ENCODE measurements at places on chromosomes 6 and 20.
A peak's percentile ranks its signal among the peaks of the same experiment; 100 is the strongest.

- DNase-seq = no peak
Observed at GRCh38 chr6:107698146-107698545, 126.0 kb downstream of the SCML4 start.

- DNase-seq = no peak
Observed at GRCh38 chr6:16925461-16925860, 164.2 kb upstream of the ATXN1 start.

- DNase-seq = no peak
Observed at GRCh38 chr20:19937651-19938420, 79.3 kb upstream of the NAA20 start.

DNA sequence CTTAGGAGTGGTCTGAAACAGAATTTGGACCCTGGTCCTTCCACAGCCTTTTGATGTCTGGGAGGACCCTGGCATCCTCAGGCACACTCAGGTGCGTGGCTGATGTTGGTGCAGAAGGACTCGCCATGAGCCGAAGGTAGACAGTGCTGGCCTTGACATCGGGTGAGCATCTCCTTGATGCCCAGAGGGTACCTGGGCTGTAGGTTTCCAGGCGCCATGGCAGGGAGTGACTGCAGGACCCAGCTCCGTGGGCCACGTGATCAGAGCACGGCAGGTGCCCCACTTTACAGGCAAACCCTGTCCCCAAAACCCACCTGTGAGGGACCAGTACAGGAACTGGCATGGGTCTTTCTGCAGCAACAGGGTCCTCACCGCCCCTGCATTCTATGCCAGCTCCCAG is 319.2 kb downstream of the CDH4 start:
- no peak for DNase-seq

DNA sequence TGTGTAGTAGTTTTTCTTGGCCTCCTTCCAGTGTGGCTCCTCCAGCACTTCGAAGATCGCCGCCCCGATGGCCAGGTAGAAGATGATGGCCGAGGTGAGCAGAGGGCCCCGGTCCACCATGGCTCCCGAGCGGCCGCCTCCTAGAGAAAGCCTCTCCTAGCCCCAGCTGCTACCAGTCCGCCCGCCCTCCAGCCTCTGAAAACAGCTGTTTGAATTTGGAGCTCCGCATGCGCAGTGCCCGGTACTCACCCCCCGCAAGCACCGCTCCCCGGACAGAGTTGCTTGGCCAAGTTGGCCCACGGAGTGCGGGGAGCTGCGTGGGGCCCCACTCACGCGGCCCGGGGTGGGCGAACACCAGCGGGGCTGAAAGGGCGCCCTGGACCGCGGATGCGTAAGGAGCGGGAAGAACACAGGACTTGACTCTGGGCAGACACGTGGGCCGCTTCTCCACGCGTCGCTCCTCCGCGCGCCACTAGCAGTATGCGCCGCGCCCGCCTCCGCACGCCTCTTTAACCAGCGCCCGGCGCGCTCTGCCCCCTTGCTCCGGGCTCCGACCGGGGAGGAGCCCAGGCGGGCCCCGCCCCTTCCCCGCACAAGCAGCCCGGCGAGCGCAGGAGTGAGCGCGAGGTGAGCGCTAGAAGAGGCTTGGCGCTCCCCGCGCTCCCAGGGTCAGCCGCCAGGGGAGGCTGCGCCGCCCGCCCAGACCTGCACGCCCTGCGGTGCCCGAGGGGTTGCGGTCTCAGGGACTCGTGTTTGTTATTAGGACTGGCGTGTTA is at the start of gene KCNK5:
TSS of gene KCNK5 (minus strand) at position 484 of the 776 bp plus-strand sequence. CDS start at position 120, 364 bp downstream.
- peak; percentile 60 for DNase-seq

DNA sequence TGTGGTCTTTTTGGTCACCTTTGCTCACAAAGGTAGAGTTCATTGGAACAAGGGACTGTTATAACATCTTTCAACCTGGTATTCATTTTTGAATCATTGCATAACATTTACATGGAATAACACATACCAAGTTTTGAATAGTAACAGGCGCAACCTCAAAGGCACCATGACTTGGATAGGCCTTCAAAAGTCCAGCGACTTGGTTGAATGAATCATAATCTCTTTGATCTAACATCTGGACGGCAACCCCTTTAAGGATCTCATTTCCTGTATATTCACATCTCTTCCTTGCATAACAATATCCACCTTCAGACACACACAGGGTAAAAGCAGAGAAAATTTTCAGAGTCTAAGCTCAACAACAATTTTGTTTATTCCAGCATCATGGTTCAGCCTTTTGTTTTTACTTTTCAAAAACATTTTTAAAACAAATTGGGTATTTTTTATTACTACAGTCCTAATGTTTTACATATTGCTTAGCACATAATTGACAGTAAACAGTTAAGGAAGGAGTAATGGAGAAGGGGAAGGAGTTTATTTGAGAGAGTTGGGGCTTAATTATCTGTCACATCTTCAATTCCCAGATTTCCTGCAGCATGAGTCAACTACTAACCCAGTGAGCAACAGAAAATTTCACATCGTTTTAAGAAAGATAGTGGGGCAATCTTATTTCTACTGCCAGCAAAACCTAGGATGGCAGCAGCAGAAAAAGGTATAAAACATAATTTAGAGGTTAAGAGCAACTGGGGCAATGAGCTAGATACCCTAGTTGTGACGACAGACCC is 41.8 kb upstream of the F13A1 start:
- DNase-seq = no peak

DNA sequence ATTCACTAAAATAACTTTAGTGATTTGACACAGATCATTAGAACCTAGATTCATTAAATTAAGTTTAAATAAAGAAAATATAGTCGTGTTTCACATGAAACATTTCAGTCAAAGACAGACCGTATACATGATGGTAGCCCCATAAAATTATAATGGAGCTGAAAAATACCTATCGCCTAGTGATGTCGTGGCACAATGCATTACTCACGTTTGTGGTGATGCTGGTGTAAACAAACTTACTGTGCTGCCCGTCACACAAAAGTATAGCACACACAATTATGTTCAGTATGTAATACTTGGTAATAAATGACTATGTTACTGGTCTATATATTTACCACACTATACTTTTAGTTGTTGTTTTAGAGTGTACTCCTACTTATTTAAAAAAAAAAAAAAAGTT is 17.3 kb downstream of the DST start:
- DNase-seq = no peak

GRCh38 chr20:39829256-39829655 is 859.8 kb downstream of the MAFB start:
- no peak for DNase-seq

- no peak for DNase-seq
Observed at GRCh38 chr20:59468831-59469230, 135.5 kb upstream of the PHACTR3 start.

- DNase-seq = no peak
Observed at GRCh38 chr6:157529654-157530039, 148.7 kb downstream of the ZDHHC14 start.

DNA sequence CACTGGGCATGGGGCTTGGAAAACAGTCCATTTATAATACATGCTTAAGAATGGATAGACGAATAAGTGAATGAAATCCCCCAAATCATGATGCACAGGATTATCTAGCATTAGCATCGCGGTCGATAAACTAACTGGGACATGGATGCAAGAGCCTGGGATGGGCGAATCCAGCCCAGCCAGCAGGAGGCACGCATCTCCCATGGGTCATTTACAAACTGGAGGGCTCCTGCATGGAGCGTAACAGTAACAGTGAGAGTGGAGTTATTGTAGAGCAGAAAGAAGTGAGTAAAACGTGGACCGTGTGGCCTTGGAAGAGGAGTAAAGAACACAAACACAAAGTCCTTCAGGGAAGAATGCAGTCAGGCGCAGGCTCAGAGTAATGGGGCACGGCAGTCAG is 136.5 kb downstream of the AGPAT4 start:
- no peak for DNase-seq

DNA sequence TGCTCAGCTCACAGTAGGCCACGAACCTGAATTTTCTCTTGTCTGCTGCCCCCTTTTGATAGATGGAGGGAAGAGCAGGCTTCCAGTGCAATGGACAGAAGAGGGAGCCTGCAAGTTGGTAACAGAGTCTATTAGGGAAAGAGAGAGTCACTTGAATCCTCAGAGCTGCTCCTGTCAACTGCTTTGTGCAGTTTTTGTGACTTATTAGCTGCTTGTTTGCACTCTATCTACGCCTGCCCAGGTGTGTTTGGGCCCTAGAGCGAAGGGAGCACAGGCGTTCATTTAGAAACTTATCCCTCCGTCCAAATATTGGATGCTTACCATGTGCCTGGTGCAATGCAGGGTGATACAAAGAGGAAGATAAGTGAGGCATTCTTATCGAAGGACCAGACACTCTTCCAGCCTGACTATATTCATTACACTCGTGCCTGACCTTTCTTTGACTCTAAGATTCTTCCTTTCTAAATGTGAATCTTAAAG is 11.6 kb upstream of the SLC2A12 start:
- DNase-seq = no peak

DNA sequence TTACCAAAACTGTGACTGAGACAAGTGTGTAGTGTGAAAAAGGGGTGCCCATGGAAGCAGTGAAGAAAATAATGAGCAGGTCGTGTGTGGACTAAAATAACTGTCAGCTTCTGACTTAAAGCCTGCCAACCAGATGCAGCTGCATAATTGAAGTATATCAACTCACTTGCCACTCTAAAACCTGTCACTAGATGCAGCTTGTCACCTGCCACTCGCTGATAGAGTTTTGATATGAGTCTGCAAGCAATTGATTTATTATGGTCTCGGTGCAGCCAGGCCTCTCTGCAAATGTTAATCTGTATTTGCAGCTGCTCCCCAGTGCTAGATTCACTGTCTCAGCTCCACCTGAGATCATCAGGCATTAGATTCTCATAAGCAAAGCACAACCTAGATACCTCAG is 1090.0 kb upstream of the EYS start:
- no peak for DNase-seq

- no peak for DNase-seq
Observed at GRCh38 chr6:24009319-24009718, 116.7 kb upstream of the NRSN1 start.

GRCh38 chr20:4234128-4234527 is 218.8 kb upstream of the RNF24 start:
- DNase-seq = no peak

- DNase-seq = peak; percentile 12
Observed at GRCh38 chr6:45922728-45923351, 92.8 kb downstream of the CLIC5 start.

DNA sequence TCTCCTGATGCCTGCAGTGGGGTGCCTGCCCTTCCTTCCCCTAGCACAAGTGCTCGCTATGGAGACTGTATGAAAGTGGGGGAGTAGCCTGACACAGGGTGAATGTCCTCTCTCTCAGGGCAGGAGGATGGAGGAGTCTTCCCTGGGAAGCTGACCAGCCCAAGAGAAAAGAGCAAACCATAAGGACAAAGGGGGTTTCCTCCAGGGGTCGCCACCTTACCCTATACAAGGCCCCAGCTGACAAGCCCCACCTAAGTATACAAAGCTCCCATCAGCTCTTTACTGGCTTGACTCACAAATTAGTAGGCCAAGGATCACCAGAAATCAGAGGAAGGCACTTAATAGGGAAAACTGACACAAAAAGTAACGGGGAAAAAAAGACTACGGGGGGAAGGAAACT is 54.1 kb downstream of the PLAGL1 start:
- DNase-seq = no peak

Measured in stimulated activated CD8-positive, alpha-beta memory T cell treated with anti-CD3 and anti-CD28 coated beads, Interleukin-15, amount 100 ng/mL, for 24 hours (primary cell).